ENCODE measurements at places on chromosomes 1 and 21. TPM values are rescaled to one million over a fixed set of nuclear protein-coding genes. Genes with fewer than 3 reads are reported as not detected.

DNA sequence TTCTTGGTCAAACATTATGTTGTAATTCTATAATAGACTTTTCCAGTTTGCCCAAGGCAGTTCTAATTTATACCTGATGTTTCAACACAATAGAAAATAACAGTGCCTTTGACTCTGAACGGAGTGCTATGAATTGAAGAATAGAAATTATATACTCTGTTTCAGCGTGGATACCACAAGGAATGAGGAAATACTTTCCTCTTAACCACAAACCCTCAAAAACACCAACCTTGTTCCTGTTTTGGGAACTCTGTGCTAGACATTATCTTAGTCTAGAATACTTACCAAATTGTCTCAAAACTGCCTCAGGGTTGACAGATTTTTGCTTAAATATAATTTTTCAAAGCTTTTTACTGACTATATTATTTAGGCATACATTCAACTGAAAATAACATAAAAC is 1629.3 kb downstream of the MRPL39 start:
- H3K36me3 ChIP-seq = no peaks in the 10 kb centered on the region
- H3K4me1 ChIP-seq = no peaks in the 10 kb centered on the region
- H3K4me3 ChIP-seq = no peak overlapping the region
- H3K27me3 ChIP-seq = no peaks in the 10 kb centered on the region
- no peak overlapping the region for H3K27ac ChIP-seq

- no peaks in the 10 kb centered on the region for H3K27me3 ChIP-seq
- H3K4me1 ChIP-seq = no peaks in the 10 kb centered on the region
- H3K4me3 ChIP-seq = no peak overlapping the region
- DNase-seq = no peak
Measured at GRCh38 chr1:184112176-184112948, 60.8 kb downstream of the TSEN15 start.

DNA sequence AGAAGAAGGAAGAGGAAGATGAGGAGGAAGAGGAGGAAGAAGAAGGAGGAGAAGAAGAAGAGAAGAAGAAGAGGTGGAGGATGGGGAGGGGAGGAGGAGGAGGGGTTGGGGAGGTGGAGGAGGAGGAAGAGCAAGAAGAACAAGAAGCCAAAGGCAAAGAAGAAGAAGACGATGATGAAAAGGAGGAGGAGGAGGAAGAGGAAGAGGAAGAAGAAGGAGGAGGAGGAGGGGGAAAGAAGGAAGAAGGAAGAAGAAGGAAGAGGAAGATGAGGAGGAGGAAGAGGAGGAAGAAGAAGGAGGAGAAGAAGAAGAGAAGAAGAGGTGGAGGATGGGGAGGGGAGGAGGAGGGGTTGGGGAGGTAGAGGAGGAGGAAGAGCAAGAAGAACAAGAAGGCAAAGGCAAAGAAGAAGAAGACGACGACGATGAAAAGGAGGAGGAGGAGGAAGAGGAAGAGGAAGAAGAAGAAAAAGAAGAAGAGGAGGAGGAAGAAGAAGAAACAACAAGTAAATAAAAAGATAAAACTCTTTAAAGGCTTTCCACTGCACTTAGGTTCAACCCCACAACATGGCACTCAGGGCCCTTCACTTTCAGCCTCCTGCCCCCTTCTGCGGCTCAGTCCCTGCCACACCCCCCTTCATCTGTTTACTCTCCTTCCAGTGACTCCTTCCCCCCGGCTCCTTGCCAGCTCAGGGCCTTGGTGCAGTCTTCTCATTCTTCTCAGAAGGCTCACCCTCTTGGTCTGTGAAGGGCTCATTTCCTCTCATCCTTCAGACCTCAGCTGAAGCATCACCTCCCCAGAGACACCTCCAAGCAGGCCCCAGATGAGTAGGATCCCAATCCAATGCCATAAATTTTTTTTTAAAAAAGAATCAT is 114.0 kb downstream of the KCNN3 start:
- H3K36me3 ChIP-seq = no peaks in the 10 kb centered on the region
- DNase-seq = no peak
- H3K27ac ChIP-seq = no peak overlapping the region
- H3K27me3 ChIP-seq = peaks cover 9% of the 10 kb centered on the region
- H3K4me3 ChIP-seq = no peak overlapping the region

GRCh38 chr1:197671140-197671539 is 104.1 kb downstream of the DENND1B start:
- no peaks in the 10 kb centered on the region for H3K27me3 ChIP-seq
- H3K27ac ChIP-seq = no peak overlapping the region
- H3K36me3 ChIP-seq = no peaks in the 10 kb centered on the region
- no peaks in the 10 kb centered on the region for H3K4me1 ChIP-seq
- DNase-seq = no peak

DNA sequence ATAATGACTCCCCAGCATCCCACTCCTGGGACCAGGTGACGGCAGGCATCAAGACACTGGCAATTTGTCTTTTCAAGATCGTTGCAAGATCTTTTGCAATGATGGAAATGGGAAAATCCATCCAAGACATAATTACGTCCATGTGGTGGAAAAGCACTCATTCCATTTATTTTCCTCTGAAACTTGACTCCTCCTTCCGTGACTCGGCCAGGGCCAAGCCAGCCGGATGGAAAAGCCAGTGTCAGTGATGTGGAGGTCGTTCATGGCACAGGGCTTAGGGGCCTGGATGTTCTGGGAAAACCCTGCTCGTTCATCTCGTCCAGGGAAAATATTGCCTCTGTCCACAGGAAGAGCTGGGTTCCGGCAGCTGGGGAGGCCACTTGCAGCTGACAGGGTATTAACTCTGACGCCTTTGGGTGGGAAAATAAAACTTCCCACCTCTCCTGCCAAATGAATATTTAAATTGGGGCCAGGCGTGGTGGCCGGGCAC is 46.2 kb downstream of the C1orf198 start:
- no peak overlapping the region for H3K4me3 ChIP-seq
- no peaks in the 10 kb centered on the region for H3K27me3 ChIP-seq
- H3K27ac ChIP-seq = no peak overlapping the region
- no peak for DNase-seq
- H3K4me1 ChIP-seq = peaks cover 17% of the 10 kb centered on the region

DNA sequence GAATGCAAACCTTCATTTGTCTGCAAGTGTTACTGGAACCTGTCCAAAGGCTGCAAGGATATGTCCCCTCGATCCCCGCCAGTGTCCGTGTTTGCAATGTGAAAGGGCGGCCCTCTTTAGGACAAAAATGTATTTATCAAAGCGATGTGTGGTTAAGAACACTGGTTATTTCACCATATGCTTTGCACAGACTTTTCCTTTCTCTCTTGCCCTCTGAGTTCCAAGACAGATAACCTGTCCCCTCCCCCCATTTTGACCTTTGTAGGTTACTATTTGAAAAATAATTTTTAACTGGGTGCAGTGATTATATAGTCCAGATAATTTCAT is 1.8 kb downstream of the CHRM3 start:
- H3K4me3 ChIP-seq = no peak overlapping the region
- no peaks in the 10 kb centered on the region for H3K4me1 ChIP-seq
- no peaks in the 10 kb centered on the region for H3K27me3 ChIP-seq
- H3K36me3 ChIP-seq = no peaks in the 10 kb centered on the region
- no peak for DNase-seq
- no peak overlapping the region for H3K27ac ChIP-seq

DNA sequence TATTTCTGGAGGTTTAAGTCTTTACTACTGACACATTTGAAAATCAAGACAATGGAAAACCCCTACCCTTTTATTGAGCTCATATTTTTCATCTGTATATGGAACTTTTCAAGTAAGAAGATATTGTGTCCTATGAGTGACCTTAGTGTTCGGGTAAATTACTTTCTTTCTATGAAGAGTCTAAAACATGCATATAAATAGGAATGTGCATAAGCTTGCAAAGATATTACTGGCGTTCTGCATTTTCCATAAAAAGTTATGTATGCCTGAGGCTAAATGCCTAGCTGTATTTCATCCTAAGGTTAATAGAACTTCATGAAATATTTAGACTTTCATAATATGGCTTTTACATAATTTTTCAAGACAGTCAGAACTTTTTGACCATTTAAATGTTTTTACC is 495.8 kb upstream of the ADAMTS5 start:
- H3K27me3 ChIP-seq = no peaks in the 10 kb centered on the region
- no peaks in the 10 kb centered on the region for H3K4me1 ChIP-seq
- no peak overlapping the region for H3K4me3 ChIP-seq
- H3K36me3 ChIP-seq = no peaks in the 10 kb centered on the region
- DNase-seq = no peak
- no peak overlapping the region for H3K27ac ChIP-seq

- H3K36me3 ChIP-seq = peaks cover 14% of the 10 kb centered on the region
- H3K4me3 ChIP-seq = no peak overlapping the region
- no peak overlapping the region for H3K27ac ChIP-seq
Measured at GRCh38 chr1:212111536-212111935, 76.0 kb downstream of the DTL start.

DNA sequence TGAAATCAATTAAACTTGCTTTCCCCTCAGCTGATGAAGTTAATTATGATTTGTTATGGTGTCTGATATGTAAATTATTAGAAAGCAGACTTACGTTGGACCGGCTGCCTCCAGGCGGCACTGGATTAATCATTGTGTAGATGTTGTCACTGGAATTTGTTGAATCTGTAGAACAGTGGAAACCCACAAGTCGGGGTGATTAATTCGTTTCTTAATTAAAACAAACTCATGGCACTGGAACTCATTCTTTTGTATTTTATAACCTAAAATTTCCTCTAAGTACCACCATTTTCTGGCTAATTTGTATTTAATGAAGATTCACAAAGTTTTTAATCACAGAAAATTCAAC is 39.0 kb downstream of the MRPL37 start:
- peaks cover 61% of the 10 kb centered on the region for H3K36me3 ChIP-seq
- H3K27ac ChIP-seq = peak overlapping the region; percentile 45
- DNase-seq = no peak
- H3K27me3 ChIP-seq = no peaks in the 10 kb centered on the region

DNA sequence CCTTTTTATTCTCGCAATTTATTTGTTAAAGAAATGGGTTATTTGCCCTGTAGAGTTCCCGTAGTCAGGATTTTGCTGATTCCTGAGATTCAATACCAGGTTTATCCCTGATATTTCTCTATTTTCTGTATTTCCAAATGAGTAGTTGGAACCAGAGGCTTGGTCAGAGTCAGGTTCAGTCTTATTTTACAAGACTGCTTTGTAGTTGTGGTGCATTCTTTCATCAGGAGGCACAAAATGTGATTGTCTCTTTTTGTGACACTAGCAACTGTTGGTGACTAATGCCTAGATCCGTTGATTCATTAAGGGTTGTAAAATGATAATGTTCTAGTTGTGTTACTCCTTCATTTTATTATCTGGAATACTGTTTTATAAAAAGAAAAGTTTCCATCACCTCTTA is 95.5 kb upstream of the TPTE start:
- H3K36me3 ChIP-seq = no peaks in the 10 kb centered on the region
- DNase-seq = no peak
- no peaks in the 10 kb centered on the region for H3K27me3 ChIP-seq
- no peak overlapping the region for H3K27ac ChIP-seq
- no peaks in the 10 kb centered on the region for H3K4me1 ChIP-seq

- H3K4me3 ChIP-seq = no peak overlapping the region
- no peaks in the 10 kb centered on the region for H3K4me1 ChIP-seq
- H3K27me3 ChIP-seq = no peaks in the 10 kb centered on the region
- H3K27ac ChIP-seq = no peak overlapping the region
- peaks cover 48% of the 10 kb centered on the region for H3K36me3 ChIP-seq
Measured at GRCh38 chr1:162765788-162766187, 24.7 kb upstream of the HSD17B7 start.

DNA sequence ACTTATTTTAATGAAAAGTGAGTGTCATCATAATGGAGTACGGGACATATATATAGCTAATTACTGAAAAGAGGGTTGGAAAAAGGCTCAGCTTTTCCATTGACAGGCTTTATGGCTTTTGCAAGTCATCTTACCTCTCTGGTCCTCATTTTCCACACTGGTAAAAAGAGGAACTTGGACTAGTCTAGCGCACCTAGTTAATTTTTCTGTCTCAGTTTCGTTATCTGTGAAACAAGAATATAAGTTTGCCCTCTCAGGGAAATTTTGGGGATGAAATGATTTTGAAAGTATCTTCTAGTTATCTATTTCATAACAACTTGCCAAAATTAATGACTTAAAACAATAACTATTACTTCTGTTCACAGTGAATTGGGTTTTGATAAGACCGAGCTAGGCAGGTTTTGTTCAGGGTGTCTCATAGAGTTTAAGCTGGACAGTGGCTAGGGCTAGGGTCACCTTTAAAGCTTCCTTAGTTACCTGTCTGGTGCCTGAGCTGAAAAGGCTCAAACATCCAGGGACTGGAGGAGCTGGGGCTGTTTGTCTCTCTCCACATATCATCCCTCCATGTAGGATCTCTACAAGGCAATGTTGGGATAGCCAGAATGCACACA is 91.7 kb downstream of the TYW3 start:
- DNase-seq = no peak
- peaks cover 2% of the 10 kb centered on the region for H3K4me1 ChIP-seq
- no peaks in the 10 kb centered on the region for H3K36me3 ChIP-seq
- no peak overlapping the region for H3K4me3 ChIP-seq

DNA sequence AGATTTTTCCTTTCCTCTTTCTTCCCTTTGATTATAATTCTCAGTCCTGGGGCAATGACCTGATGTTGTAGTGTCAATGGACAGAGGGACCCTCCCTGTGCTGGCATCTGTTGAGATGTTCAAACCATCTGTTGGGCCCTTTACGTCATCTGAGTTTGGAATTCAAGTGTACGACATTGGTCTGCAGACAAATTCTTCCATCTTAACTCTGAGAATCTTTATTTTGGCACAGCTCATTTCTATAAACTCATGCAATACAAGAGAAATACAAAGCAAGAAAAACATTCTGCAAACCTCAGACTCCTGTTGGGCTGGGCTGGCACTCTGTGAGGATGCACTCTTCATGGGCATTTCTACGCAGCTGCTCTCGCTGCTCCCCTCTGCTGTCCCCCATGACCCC is 54.2 kb downstream of the IFI44 start:
- no peaks in the 10 kb centered on the region for H3K4me1 ChIP-seq
- H3K27ac ChIP-seq = no peak overlapping the region
- no peaks in the 10 kb centered on the region for H3K27me3 ChIP-seq

DNA sequence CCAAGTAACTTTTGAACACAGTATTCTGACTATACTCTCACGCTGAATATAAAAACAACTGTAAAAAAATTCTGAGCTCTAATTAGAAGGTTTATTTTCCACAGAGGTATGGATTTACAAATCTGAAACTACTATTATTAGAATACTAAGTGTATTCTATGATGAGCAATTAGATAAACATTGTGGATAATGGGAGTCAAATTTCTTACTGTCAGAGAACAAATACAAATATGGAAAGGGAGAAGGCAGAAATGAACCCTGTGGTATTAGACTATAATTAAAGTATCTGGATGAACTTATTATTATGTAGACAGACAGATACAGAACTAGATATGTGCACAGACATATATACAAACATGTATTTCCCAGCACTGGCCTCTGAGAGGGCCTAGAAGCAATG is 22.6 kb downstream of the ALDH9A1 start:
- DNase-seq = no peak
- no peak overlapping the region for H3K27ac ChIP-seq

DNA sequence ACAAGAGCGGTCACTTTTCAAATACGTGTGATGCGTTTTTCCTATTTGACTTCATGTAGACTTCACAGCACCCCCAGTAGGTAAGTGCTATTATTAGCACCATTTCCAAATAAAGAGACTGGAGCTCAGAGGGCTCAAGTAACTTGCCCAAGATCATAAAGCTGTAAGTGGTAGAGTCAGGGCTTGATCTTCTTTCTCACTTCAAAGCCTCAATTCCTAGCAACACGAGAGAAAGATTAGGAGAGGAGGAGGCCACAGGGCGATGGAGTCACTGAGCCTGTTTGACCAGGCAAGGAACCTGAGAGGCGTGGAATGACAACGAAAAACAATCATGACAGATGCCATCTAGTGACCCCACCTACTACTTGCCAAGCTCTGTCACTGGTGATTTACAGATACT is 181.0 kb downstream of the FOXD2 start:
- H3K36me3 ChIP-seq = no peaks in the 10 kb centered on the region
- no peaks in the 10 kb centered on the region for H3K27me3 ChIP-seq
- H3K4me1 ChIP-seq = no peaks in the 10 kb centered on the region
- DNase-seq = no peak

Gene LRRN2
- not detected for total RNA-seq

Gene IGSF5
- not detected for total RNA-seq

Gene MXRA8
- total RNA-seq = 224 TPM

Gene ZNF281
- total RNA-seq = 25.1 TPM
